ENCODE measurements at places on chromosomes 1 and 21.

GRCh38 chr1:219412772-219413171 is 200.1 kb downstream of the ZC3H11B start:
- no peak for DNase-seq

DNA sequence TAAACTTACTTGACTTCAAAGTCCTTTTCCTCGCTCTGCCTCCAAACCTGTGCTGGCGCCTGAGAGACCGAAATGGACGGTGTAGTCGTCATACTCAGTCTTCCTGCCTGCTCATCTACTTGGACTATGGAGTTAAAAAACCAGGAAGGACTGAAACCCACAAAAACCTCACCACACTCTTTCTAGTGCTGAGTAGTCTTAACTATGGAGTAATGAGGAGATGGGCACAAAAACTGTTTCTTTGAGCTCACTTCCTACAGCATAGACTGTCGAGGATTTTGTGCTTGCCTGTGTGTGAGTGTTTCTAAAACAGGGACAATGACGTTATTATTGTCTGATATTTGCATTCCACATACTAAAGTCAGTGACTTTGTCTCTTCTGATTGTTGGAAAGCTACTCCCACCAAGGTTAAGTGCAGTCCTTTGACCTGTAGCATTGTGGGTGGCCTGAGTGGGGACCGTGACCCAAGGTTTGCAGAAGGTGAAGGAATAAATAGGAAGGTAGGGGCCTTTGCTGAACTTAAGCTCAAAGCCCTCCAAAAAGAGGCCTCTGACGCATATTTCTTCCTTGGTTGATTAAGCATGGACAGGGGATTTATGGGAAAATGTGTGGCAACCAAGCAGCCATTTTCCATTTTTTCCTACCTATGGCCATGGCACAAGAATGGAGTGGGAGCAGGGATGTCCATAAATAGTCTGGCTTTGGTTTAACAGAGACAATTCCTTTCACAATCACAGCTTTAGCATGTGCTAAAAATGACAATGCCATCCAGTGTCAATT is 109.6 kb downstream of the ZBTB18 start:
- DNase-seq: no peak

DNA sequence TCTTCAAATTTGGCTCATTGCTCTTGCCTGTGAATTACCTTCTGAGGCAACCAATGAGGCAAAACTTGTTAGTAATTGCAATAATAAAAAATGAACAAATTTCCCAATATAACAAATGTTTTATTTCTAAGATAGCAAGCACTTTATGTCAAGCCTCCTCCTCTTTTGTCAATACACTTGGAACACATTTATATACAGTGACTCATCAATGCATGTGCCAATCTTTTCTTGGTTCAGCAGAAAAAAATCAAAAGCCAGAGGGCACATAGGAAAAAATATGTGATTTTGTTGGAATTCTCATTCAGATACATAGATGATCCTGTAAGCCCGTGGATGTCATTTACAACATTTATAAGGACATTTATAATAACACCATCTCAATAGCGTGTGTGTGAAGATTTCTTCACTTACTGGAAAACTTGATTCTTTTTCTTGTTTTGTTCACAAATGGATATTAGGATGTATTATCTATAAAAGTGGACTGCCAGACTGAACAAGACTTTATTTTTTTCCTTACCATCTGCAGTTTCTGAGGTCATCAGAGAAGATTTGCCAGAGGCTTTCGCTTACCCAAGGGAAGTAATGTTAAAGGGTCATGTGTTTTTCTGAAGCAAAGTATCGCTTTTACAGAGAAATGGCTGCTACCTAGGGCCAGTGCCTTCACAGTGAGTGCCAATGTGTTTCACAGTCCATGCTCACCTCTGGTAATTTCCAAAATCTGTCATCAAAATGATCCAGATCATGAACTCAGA is 645.7 kb upstream of the PTBP2 start:
- no peak for DNase-seq

- DNase-seq: no peak
These were observed 84.9 kb upstream of the SLC44A3 start for GRCh38 chr1:94734963-94735901.

GRCh38 chr1:24735509-24736375 is 9.5 kb upstream of the CLIC4 start:
- no peak for DNase-seq
